Fibroblast of pulmonary artery (primary cell): ENCODE measurements at places on chromosomes 5 and 9.
A peak's percentile ranks its signal among the peaks of the same experiment; 100 is the strongest.

GRCh38 chr9:125446561-125447094 lies 185.0 kb downstream of the GAPVD1 start:
- DNase-seq: no peak

DNA sequence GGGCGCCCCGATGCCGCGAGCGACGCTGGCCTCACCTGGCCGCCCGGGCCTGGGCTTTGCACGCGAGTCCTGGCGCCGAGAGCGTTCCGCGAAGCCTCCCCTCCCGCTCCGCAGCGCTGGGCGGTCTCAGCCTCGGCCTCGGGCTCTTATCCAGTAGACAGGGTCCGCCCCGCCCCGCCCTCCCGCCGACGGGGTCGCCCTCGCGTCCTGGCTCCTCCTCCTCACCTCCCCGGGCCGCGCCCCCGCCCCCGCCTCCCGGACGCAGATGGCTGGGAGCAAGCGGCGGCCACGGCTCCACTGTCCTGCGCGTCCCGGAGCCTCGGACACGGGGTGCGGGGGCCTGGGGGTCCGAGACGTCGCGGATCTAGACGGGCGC lies at the start of gene SLC6A3:
TSS of gene SLC6A3 (minus strand) at position 128 of the 376 bp plus-strand sequence. CDS start 2,243 bp downstream, outside the sequence.
- DNase-seq: peak; percentile 20

GRCh38 chr5:113505181-113505580 lies 8.3 kb upstream of the YTHDC2 start:
- peak; percentile 45 for DNase-seq

DNA sequence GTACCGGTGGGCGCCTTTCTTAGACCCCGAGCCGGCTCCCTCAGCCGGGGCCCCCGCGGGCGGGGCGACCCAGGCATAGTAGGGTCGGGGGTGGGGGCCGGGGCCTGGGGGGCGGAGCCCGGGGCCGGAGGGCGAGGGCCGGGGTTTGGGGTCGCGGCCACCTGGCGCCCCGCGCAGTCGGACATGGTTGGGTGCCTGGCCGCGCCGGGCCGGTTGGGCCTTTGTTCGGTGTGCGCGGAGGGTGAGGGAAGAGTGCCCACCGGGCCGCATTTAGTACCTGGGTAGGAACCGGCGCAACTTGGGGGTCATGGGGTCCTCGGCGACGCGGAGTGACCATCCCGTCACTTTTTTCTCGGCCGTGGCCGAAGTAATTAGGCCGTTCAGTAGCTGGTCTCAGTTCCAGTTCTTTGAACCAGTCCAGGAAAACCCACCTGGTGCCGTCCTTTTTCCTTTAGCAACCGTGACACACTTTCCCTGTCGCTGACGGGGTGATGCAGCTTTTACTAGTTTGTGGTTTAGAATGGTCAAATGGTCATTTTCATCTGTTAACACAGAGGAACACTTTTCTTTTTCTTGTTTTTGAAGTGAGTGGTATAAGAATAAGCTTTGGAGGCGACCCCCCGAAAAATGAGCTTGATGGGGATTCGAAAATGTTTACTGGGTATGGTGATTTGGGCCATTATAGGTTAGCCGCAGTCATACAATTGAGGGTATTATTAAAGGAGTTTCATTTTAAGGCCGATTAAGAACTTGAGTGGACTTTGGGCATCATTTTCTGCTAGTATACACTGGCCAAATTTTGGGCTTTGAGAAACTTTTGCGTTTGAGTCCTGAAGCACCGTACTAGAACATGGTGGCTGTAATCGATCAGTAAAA lies 589 bp downstream of the CKS2 start:
- DNase-seq: no peak

- no peak for DNase-seq
Observed at GRCh38 chr5:39146831-39147540, 72.4 kb downstream of the FYB1 start.
